M059J (cell line): ENCODE measurements at places on chromosomes 1 and 21. TPM values are rescaled to one million over a fixed set of nuclear protein-coding genes. Genes with fewer than 3 reads are reported as not detected.
A peak's percentile ranks its signal among the peaks of the same experiment; 100 is the strongest.

The ANKRD65 gene
- 0.17 and 0.64 TPM in 2 replicates for total RNA-seq

The DMBX1 gene
- total RNA-seq, result not detected in 2 replicates

The PLD5 gene
- not detected in 2 replicates for total RNA-seq

- DNase-seq, result peak; percentile 92
These were observed 13.6 kb downstream of the G0S2 start for GRCh38 chr1:209688746-209689234.

- no peak for DNase-seq
These were observed 14.7 kb downstream of the CLSTN1 start for GRCh38 chr1:9809100-9809510.
